Tongue (tissue), 3 donors: ENCODE measurements at places on chromosomes 12 and 14. TPM values are rescaled to one million over a fixed set of nuclear protein-coding genes. Genes with fewer than 3 reads are reported as not detected.

Gene AJUBA
- 47.2 TPM for total RNA-seq

Gene SLC6A12
- total RNA-seq = 0.51 TPM

Gene KRT75
- total RNA-seq = 0.21 TPM

Gene TAS2R14
- 9.1 TPM for total RNA-seq

Gene WDHD1
- 13.3 TPM for total RNA-seq

Gene AMDHD1
- total RNA-seq = not detected

Gene PLBD1
- 16.9 TPM for total RNA-seq

- DNase-seq = no peak
Measured at GRCh38 chr12:2190085-2190484, 137.3 kb downstream of the CACNA1C start.

GRCh38 chr14:22602862-22603261 is 4.8 kb downstream of the ABHD4 start:
- DNase-seq = no peak

DNA sequence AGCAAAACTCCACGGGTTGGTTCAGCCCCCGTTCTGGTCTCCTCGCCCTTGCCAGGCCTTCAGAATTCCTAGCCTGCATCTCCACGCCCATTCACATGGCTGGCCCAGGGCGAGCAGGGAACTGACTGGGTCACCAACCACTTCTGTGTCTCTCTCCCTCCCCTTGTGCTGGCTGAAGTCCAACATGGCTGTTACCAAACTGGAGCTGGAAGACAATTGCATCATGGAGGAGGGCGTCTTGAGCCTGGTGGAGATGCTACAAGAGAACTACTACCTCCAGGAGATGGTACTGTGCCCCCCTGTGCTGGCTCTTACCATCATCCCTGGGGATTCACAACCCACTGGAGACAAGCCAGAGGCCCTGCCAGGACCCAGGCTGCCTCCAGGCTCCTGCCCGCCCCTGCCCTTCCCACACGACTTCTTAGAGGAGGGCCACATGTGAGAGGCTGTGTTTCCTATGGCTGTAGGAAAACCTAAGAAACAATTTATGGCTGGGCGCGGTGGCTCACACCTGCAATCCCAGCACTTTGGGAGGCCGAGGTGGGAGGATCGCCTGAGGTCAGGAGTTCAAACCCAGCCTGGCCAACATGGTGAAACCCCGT is 9.9 kb downstream of the LRRC74A start:
- DNase-seq = no peak

DNA sequence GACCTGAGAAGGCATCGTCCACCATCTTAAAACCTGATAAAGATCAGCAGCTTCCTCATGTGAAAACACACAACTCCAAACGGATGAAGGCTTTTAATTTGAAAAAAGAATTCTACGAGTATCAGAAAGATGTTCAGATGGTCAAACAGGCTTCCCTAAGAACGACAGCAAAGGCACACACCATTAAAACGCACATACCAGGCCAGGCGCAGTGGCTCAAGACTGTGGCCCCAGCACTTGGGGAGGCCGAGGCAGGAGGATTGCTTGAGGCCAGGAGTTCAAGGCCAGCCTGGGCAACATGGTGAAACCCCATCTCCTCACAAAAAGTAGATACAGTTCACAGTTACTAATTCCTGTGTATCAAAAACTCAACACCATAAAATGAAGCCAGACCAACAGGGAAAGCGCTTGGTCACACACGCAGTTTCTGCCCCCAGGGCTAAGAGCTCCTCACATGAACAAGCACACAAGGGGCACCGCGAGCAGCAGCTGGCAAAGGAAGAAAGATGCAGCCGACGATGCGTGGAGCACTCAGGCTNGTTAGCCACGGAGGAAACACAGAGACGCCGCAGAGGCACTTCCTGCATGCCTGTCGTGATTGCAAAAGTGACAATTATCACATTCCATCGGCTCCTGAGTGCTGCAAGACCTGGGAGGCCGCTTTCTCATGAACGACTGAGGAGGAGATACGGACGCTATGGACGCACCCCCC is 78.0 kb downstream of the NOC4L start:
- DNase-seq = peak; percentile 44

DNA sequence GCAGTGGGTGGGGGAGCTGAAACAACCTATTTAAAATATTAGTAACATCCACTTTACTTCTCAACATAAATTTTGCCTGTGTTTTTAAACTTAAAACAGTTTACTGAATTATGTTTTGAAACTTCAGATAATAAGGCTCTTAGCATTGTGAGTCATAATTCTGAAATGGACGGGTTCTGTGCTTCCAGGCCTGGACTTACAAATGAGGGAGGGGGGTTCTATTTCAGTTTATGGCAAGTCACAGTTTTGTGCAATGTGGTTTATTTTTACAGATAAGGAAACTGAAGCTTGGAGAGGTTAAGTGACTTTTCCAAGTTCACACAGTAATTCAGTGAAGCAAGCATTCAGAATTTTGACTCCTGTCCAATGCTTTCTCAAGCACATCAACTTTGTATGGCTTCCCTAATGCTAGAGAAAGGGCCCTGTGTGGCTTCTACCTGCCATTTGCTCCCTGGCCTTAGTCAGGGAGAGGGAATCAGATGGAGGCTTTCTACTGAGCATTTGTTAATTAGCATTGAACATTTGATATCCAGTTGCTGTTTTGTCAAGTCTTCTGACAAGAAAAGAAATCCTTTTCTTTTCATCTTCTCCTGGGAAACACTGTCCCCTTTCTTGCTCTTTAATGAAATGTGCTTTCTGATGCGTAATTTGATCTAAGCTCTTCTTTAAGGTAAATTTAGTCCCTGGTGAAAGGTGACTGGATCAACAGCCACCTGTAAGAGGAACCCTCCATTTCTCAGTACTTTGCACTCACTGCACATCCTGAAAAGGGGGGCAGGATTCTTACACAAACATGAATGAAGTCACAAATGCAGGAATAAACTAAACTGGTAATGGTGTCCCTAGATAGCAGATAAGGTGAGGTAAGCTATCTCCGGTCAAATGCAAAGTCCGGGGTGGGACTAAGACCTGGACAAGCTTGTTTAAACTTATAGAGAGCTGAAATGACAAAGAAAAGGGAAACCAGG is 2.5 kb upstream of the SALL2 start:
- DNase-seq = no peak

DNA sequence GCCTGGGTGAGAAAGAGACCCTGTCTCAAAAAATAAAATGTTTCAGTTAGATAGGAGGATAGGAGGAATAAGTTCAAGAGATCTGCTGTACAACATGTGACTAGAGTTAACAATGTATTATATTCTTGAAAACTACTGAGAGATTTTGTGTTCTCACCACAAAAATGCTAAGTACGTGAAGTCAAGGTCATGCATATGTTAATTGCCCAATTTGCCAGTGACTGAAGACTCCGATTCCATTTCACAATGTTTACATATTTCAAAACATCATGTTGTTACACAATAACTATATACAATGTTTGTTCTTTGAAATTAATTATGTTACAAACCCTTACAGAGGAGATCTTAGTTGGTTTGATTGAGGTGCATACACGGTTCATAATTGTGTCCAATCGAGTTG is 52.1 kb downstream of the SLC15A4 start:
- DNase-seq = no peak

GRCh38 chr14:60348211-60348610 is 99.2 kb downstream of the PPM1A start:
- DNase-seq = no peak

DNA sequence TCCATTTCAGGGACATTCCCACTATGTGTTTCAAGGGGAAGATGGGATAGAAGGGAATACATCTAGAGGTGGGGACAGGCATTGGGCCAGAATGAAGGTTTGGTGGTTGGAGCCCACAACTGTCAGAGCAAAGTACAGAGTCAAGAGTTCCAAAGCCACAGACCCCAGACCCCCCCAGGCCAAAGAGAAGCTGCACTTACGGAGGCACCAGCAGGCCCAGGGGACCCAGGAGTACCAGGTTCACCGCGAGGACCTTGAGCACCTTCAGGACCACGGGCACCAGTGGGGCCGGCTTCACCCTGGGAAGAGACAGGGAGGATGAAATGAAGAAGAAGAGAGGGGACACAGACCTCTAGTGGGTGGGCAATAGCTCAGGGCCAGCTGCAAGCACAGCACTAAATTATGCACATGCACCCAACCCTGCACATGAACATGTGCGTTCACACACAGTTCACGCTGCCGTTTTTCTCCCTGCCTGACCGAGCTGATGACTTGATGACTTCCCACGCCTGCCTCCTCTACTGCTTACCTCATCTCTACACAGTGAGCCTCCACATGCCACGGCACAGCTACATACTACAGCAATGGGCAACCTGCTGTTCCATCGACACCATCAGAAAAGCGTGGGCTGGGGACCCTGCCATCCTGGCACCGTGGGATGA is 16.7 kb downstream of the COL2A1 start:
- no peak for DNase-seq

DNA sequence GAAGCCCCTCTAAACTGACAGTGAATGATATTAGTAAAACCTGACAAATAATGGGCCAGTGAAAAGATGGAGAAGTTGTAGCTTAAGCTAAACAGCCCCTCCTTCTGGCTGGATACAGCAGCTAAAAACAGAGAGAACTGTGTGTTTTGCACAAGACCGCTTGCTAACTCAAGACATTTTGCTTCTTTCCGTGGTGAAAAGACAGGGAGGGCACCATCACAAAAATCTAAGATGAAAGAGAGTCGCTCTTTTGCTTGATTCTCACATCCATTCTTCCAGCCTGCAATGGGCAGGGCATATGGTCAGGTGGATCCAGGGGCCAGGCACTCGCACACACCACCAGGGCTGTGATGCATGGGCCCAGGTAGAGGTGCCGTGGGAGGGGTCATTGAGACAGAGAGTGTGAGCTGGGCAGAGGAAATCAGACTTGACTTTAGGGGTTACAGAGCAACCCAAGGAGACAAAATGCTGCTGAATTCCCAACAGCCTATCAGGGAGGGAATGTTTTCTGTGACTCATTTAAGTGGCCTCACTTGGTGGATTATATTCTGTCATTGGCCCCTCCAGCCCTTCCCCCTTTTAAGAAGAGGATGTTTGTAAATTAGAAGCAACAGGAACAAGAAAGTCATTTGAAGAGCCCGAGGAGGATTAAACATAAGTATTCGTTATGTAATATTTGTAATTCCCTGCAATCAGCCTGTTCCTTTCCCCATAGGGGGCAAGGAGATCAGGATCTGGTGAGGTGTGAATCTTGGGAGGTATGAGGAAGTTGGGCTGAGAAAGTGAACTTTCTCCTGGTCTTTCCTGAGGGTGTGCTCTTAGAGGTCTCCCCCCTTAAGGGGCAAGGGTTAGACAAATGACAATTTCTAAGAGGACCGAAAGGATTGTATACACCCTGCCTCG is 12.3 kb downstream of the EMP1 start:
- DNase-seq = peak; percentile 39

- peak; percentile 58 for DNase-seq
Measured at GRCh38 chr14:64293976-64294671, at the start of gene ESR2. Gene ESR2, minus strand, starts transcription at chr14:64294371. Its CDS starts 11,386 bp downstream, at chr14:64282985.

- no peak for DNase-seq
Measured at GRCh38 chr12:110998165-110998564, 77.8 kb upstream of the MYL2 start.

DNA sequence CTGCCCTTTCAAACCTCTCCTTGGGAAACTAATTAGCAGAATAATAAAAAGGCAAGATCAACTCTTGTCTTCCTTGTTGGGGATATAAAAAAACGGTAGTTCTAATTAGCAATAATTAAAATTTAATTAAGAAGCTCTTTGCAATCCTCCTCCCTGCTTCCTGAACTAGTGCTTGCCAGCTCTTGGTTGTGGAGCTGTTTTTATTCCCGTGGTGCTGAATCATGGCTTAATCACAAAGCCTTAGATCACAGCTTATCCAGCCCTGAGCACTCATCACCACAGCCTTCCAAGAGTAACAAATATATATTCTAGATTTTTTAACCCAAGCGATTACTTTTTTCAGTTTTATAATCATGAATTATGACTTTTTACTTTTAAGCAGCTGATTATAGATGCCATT is 63.2 kb upstream of the INSM2 start:
- DNase-seq = peak; percentile 4

DNA sequence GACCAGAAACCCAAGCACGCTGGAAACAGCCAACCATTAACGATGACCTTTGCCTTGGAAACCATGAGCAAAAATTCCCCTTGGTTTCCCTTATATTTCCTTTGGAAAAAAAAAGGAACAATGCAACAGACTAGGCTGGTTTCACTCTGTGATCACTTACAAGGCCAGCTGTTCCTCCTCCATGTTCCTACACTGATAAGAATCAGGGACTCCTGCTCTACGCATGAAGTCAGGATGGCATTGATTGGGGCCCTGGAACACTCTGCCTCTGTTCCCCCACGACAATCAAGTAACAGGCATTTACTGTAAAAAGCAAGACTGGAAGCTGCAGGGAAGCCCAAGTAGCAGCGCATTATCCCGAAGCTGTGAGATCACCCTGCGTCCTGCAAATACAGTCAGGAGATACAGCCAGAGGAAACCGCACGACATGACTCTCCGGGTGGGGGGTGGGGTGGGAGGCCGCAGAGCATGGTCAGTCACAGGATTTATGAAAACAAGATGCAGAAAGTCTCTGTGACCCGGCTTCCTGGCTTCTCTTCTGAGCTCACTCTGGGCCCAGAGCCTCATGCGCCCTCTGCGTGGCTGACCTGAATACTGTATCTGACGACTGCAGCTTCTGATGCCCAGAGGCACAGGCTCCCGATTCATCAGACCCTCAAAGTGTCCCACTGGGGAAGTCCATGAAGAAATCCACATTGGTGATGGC is 31.1 kb downstream of the SSH1 start:
- peak; percentile 66 for DNase-seq

DNA sequence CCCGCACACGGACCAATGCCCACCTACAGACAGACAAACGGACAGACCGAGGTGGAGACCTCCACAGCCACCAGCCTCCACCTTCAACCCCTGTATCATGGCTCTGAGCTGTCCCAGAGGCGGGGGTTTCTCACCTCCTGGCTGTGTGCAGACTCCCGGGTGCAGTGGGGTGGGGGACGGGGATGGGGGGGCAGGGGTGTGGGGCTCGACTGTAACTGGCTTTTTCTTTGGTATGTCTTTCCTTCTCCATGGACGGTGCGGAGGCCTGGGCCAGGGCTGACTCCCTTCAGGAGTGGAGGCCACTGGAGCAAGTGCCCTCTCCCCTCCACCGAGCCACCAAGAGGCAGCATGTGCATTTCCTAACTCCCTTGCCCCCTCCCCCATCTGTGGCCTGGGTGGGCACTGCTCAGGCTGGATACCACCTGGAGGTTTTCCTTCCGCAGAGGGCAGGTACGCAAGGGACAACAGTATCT is 122.6 kb downstream of the ESRRB start:
- no peak for DNase-seq

GRCh38 chr12:123457980-123458779 is at the start of gene SNRNP35:
Gene SNRNP35, plus strand, starts transcription at chr12:123458139. Its CDS starts 7,402 bp downstream, at chr12:123465541.
- DNase-seq = peak; percentile 93

DNA sequence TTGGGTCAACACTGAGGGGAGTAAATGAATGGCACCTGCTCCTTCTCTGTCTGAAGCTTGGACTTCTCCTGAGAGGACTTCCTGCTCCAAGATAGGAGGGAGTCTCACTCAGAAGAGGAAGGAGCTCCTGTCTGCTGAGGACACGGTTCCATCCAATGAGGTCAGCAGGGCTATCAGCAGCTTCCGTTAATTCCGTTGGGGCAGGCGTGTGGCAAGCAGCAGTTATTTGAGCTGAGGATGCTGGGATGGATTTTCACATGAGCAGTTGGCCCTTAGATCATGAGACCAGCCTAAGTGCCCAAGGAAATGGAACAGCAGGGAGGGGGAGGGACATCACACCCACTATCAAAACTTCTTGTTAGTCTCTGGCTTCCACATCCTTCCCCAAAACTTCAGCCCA is 159.0 kb upstream of the PZP start:
- DNase-seq = no peak

GRCh38 chr12:109892748-109893147 is 7.3 kb upstream of the TCHP start:
- DNase-seq = no peak
